ENCODE measurements at places on chromosomes 12 and 14.

DNA sequence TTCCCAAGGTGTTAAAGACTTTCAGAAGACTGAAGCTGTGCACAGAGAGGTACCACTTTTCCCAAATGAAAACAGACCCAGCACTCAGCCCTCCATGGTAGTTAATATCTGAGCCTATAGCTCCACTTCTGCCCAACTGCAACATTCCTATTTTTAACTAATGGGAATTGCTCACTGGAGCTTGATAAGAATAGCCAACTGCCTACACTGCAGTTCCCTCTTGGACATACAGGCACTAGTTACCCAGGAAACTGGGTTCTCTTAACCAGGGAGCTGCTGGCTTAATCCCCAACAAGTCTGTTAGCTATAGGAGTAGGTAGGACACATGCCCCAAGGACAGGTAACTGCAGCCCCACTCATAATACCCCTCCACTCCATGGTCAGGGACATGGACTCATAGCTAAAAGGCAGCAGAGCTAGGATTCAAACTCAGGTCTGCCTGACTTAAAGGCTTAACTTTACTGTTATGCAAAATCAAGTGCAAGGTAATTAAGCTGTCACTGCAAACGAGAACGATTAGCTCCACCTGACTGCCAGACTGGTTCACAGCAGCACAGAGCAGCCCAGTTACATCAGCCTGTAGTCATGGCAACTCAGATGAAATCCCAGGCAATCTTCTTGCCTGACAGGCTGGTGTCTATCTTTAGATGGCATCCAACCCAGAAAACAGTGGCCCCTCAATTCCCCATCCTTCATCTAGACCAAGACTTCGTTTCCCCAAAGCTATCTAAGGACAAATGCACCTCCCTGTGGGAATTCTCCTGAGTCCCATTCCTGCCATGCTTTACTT is 77.1 kb upstream of the ACTN1 start:
- peak; percentile 69 for DNase-seq

DNA sequence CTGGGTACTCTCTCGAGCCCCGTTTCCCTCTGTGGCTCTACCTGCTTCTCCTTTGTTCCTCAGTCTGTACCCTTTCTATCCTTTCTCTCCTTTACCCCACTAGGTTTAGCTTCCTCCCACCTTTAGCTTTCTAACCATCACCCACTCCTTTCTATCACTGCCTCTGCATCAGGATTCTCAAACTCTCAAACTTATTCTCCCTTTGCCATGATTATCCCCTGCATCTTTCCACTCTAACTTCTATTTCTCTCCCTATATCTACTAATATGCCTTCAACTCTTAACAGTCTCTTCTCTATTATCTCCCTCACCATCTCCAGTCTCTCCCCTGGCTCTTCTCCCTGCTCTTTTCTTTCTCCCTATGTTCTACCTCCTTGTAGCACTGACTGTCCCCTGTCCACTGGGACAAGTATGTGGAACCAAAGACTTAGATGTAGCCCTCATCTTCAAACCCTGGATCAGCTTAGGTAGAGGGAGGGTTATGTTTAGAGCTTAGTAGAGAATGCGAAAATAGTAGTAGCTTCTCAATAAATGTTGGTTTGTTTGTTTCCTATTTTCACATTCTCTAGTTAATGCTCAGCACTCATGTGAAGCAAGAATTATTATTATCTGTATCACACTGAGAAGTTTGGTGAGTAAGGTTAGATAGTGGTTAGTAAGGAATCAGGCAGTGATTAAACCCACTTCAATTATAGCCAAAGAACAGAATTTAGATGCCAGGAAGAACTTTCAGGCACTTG is 3.4 kb downstream of the GDF11 start:
- no peak for DNase-seq

- DNase-seq: no peak
Observed at GRCh38 chr14:73237219-73237785, at the start of gene PAPLN. TSS of gene PAPLN (plus strand) at chr14:73237506. CDS start at chr14:73239779, 2,273 bp downstream.

DNA sequence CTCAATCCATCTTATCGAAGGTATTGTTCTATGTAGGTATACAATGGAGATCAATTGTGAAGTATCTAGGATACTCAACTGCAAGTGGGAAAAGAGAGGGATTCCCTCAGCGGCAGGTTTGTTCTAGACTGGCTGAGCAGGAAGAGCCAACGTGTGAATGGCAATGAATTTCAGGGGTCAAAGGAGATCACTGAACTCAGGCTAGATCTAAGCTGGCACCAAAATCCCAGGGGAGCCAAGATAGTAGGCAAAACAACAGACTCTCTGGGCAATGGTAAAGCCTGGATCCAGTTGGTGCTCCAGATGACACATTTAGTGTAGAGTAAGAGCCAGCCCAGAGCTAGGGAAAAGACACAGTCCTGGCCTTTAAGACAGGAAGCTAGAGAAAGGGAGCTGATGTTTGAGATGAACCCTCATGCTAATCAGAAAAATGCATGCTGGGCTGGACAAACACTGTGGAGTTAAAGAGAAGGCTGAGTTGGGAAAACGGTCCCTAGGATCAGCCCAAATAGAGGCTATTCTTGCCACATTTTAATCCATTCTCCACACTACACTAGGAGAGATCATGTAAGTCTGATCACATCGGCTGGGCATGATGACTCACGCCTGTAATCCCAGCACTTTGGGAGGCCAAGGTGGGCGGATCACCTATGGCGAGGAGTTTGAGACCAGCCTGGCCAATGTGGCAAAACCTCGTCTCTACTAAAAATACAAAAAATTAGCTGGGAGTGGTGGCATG is 45.6 kb downstream of the EFCAB11 start:
- DNase-seq: peak; percentile 30

GRCh38 chr12:12387501-12387900 is 30.6 kb downstream of the BORCS5 start:
- peak; percentile 77 for DNase-seq

- no peak for DNase-seq
Observed at GRCh38 chr12:108268397-108268796, 70.7 kb downstream of the CMKLR1 start.

DNA sequence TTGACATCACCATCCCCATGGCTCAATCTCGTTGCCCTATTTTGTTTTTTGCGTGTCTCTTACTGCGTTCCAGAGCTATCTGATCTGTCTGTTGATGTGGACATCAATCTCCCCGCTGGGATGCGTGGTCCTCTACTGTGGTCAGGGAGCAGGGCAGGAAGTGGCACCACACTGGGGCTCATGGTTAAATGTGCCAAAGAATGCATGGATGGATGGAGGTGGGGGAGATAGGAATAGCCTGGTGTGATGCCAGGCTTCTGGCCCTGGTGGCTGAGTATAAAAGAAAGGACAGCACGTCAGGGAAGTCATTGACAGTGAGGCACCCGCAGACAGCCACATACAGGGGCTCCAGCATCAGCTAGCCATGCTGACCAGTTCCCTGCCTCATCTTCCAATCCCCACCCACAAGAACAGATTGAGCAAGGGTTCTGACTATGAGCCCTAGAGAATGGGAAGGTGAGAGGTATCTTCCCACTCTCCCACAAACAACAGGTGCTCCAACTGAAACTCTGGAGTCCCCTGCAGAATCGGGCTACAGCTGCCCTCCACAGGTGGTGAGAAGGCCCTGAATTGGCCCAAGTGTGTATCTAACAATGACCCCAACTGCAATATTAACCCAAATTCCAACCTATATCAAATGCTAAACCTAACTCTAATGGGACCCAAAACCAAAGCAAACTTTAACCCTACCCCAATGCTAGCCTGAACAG is 2.7 kb upstream of the BEGAIN start:
- no peak for DNase-seq

- DNase-seq: no peak
Observed at GRCh38 chr14:94761348-94761996, 8.4 kb downstream of the GSC start.

GRCh38 chr12:27542628-27543027 is 18.6 kb downstream of the PPFIBP1 start:
- DNase-seq: peak; percentile 94

DNA sequence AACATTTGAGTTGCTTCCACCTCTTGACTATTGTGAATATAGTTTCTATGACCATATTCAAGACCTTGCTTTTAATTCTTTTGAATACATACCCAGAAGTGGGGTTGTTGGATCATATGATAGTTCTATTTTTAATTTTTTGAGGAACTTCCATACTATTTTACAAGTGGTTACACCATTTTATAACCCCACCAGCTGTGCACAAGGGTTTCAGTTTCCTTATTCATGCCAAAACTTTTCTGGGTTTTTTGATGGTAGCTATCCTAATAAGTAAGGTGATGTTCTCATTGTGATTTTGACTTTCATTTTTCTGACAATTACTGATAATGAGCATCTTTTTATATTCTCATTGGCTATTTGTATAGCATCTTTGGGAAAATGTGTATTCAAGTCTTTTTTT is 109.4 kb upstream of the GARIN2 start:
- DNase-seq: no peak

- no peak for DNase-seq
Observed at GRCh38 chr12:6771091-6771495, 1.2 kb upstream of the LAG3 start.

DNA sequence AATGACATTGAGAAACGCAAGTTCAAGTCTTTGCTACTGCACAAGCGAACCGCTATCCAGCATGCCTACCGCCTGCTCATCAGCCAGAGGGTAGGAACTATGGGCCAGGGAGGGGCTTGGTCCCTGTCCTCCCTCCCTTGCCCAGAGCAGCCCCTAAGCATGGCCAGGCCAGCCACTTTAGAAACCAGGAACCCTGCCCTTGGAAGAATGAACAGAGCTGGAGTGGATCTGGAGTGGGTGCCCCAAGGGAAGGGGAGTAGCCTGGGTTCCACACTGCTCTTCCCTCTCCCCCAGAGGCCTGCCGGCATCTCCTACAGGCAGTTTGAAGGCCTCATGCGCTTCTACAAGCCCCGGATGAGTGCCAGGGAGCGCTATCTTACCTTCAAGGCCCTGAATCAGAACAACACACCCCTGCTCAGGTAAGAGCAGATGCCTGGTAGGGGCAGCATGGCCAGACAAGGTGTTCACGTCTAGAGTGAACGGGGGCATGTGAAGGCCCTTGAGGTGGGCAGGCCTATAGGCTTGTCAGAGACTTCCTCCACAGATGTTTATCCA is 55.8 kb downstream of the TPCN1 start:
- no peak for DNase-seq

GRCh38 chr12:30700216-30700900 is 4.7 kb upstream of the IPO8 start:
- DNase-seq: no peak

- DNase-seq: peak; percentile 71
Observed at GRCh38 chr12:57146961-57147944, at the start of gene LRP1-AS. TSS of gene LRP1-AS (minus strand) at chr12:57147619.

DNA sequence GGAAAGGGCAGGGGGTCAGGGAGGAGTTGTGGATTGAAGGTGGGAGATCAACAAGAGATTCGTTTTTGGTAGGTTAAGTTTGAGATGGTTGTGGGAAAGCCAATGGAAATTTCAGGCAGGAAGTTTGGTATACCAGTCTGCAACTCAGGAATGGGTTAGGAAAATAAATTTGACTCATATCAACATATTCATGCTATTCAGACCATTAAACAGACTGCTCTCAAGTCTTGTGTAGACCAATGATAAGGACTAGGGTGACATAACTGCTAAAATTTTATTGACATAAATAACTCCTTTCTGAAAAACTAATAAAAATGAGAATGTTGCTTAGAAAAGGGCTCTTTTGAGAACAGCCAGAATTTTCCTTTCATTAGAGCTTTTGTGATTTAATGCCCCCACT is 60.0 kb downstream of the PLEKHA5 start:
- peak; percentile 22 for DNase-seq

GRCh38 chr14:80385336-80385735 is 174.0 kb upstream of the DIO2 start:
- DNase-seq: no peak

- DNase-seq: peak; percentile 42
Observed at GRCh38 chr12:59780605-59781135, 184.8 kb downstream of the SLC16A7 start.

DNA sequence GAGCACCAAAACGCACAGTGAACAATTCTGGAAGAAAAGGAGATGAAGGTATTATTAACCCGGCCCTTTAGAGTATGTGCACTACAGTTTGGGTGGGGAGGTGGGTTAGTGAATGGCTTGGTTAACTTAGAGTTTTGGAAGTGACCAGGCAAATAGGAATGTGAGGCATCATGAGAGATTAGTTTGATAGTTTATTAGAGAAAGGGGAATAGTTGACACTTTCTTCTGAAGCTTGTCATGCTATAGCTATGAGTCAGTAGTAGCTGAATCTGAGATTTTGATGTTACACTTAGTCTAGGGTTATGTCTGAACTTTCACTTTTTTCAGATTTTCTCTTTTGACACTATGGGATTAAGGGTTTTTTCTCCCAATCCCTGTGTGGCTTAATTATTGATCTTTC is 567.2 kb downstream of the SNAPC1 start:
- DNase-seq: peak; percentile 63

- DNase-seq: no peak
Observed at GRCh38 chr12:94091624-94092023, 56.8 kb upstream of the PLXNC1 start.

GRCh38 chr12:129566800-129567199 is 337.0 kb downstream of the TMEM132D start:
- DNase-seq: no peak

- DNase-seq: no peak
Observed at GRCh38 chr12:46461459-46461858, 88.9 kb upstream of the SLC38A2 start.

DNA sequence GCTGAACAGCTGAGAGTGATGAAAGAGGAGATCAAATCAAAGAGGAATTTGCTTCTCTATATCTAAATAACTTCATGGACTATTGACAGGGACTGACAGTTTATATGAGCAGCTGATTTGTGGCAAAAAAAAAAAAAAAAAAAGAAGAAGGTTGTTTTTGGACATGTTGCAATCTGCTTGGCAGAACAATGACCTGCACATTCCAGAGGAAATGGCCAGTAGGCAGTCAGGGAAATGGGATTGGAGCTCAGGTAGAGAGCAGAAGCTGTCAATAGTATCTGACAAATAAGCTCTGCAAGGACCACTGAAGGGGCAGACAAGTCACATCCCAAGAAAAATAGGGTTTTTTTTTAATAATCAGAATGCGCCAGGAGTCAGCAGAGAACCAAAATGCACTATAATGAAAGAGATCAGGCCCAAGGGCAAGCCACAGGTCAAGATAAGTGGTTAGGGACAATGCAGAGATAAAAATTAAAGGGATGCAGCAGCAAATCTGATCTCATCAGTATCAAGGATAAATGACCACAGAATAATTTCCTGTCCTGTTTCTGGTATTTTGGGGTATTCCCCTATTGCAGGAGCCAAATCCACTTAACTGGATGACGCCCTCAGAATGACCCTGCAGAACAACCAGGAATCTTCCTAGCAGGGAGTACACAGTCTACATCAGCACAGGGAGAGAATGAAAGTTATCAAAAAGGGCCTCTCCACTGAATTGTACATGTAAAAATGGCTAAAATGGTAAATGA is 22.6 kb upstream of the DUSP16 start:
- no peak for DNase-seq

DNA sequence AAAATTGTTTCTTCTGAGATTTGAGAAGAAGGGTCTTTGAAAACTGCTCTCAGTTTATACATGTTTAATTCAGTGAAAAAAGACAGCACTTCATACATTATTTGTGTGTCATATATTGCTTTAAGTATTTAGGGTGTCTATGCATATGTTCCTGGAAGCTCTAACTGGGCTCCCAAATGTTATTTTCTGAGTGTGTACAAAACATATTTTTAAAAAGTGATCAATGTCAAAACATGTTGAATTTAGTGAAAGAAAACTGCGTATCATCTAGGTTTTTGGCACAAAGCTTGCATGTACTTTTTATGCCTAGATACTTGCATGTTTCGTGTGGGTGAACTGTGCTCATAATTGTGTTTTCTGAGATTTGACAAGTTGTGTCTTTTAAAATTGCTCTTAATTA is 81.6 kb downstream of the ASCL4 start:
- DNase-seq: no peak

GRCh38 chr12:6093764-6094163 is 30.7 kb downstream of the VWF start:
- DNase-seq: no peak

Data from fibroblast of skin of right biceps (primary cell).